ENCODE measurements at places on chromosomes 2 and 18.

GRCh38 chr18:57891707-57892391, 88.7 kb upstream of the ATP8B1 start:
- DNase-seq, result no peak

DNA sequence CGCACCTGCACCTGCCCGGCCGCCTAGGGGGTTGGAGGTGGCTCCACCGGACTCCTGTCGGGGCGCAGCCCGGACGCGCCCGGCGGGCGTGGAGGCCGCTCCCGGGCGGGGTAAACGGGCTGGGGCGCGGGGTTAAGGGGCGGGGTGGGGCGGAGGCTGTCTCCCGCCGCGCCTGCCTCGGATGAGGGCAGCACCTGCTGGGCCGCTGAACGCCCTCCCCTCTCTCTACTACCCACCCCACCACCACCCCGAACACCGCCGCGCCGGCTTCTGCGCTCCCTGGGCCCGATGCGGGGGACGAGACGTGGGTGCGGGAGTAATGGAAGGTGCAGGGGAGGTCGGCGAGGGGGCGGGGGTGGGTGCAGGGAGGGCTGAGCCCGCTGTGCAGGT, 224.8 kb upstream of the ID2 start:
- DNase-seq, result no peak

DNA sequence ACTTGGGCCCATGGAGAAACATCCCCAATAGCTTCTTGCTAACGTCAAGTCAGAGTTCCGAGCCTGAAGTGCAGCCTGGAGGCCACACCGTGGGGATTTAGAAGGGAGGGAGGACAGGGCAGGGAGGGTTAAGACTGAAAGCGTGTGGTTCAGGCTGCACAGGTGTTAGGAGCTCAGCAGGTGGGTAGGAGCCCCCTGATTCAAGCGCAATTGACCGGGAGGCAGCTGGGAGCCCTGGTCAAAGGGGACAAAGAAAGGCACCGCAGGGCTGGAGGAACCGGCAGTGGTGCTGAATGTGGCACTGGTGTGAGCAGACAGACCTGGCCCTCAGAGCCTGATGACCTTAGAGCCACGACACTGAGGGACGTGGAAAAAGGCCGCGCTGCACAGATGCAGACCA, 149.6 kb downstream of the TMEM18 start:
- no peak for DNase-seq

DNA sequence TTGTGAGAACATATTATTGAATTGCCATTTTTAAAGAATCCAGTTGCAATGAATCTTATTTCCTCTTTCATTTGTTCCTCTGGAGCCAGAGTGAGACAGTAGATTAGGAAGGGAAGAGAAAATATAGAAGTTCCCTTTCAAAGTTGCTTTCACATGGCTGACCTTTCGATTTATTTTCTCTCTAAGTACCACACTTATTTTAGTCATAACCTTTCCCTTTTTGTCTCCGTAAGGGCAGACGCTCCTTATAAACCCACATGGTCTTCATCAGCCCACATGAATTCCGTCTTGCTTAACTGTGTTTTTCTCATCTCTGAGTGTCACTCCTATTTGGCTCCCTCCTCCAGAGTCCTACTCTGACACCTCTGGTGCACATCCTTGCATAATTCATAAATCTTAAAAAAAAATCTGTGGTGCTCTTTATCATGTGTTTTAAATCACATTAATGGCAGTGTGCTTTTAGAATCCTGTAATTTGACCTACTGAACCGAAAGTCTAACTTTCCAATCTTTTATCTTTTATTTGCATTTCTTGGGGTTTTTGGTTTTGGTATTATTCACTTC, 38.5 kb upstream of the ZNF396 start:
- no peak for DNase-seq

GRCh38 chr2:99789849-99790248, 300.0 kb upstream of the REV1 start:
- DNase-seq, result no peak

DNA sequence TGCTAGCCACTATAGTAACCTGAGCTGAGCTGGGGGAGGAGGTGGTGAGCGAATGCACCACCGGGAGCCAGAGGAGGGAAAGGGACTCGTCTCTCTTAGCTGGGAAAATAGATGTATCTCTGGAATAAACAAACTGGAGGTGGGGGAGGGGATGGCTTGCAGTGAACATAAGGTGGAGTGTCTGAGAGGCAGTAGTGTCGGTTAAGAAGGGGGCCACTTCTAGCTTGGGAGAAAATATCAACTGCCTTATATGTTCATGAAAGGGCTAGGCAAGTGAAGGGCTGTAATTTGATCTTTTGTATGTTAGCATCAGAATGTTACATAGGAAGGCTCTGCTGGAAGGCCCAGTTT, 2.2 kb downstream of the SETBP1 start:
- DNase-seq, result peak; percentile 69

- DNase-seq, result no peak
Measured at GRCh38 chr2:155099784-155100183, 401.3 kb downstream of the KCNJ3 start.

Measured in right kidney (tissue), 9 donors.